Right ventricle myocardium inferior (tissue), 1 donor: ENCODE measurements at places on chromosomes 3 and 15.

- DNase-seq = no peak
These were observed 41.9 kb upstream of the THBS1 start for GRCh38 chr15:39538936-39539335.

DNA sequence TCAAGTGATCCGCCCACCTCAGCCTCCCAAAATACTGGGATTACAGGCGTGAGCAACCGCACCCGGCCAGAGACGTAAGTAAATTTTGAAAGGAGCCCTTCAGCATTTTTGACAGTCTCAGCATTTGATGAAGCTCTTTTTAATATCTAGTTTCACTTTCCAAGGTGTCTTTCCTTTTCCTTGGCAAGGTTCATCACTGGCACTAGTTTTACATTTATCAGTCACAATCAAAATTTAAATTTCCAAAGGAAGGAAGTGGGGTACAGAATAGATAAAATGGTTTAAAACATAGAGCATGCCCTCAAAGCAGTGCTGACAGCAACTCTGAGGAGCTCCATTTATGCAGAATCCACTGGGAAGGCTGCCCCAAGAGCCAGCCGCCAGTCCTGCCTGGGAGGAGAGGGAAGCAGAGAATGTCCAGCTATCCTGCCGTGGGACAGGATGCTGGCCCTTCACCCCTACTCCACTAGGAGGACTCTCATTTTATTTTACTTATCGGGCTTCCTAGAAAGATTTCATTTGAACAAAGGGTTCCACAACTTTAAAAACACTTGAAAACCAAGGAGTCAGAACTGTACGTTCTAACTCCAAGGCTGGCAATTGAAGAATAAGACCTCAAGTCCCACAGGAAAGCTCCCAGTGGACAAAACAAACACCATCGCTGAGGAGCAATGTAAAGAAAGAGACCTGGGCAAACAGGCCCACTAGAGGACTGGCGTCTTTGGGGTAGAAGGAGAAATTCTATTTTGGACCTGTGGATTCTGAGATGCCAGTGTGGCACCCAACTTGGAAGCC is 9.9 kb downstream of the SFMBT1 start:
- DNase-seq = no peak

DNA sequence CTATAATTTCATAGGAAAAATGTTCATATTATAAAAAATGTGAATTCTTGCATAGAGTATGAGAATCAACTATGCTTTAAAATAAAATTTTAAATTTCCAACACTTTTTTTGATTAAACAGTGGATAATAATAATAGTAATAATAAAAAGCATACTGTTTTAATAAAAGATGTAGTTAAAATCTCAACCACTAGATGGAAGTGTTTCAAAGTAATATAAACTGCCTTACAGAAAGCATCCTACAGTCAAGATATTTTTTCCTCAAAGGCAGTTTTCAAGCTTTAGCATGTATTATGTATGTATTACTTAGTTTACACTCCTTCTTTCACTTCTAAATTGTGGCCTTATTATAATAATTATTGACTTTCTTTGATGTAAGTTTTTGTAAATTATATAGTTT is 217.5 kb downstream of the CHL1 start:
- no peak for DNase-seq

DNA sequence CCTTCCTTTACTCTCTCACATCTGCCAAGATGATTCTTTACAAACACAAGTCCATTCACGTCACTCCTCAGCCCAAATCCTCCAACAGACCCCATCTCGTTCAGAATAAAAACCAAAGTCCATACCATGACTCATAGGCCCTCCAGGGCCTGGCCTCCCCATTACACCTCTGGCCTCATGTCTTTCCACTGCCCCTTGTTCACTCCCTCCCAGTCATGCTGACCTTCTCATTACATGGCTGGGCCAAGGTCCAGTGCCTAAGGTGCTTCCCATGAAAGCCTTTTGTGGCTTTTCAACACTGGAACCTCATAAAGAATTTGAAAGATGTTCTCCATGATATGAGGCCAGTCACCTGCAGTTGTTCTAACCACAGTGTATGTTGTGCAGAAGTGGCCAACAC is 44.5 kb downstream of the NEK10 start:
- DNase-seq = no peak

DNA sequence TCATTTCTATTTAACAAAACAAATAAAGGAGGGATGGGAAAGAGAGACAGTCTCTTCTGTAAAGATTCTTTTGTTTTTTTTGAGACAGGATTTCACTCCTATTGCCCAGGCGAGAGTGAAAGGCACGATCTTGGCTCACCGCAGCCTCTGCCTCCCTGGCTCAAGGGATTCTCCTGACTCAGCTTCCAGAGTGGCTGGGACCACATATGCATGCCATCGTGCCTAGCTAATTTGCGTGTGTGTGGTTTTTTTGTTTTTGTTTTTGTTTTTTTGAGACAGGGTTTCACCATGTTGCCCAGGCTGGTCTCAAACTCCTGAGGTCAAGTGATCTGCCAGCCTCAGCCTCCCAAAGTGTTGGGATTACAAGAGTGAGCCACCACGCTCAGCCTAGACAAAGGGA is 23.3 kb downstream of the STAG1 start:
- no peak for DNase-seq

DNA sequence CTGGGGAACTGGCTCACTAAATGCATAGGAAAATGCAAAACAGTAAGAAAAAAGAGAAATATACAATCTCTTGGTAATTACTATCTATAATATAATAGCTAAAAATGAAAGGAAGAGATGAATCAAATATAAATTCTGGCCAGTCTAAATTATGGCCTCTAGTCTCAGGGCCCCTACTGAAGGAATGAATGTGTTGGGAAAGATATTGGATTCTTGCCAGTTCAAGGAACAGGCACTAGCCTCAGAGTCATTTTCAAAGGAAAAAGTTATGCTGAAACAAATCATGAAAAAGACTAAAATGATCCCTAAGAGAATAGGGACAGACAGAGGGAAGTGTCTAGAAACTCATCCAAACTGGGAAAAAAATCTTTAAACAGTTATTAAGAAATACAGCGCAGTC is 62.4 kb downstream of the C3orf80 start:
- no peak for DNase-seq

- no peak for DNase-seq
These were observed 34.4 kb downstream of the B3GNT5 start for GRCh38 chr3:183287301-183287971.

DNA sequence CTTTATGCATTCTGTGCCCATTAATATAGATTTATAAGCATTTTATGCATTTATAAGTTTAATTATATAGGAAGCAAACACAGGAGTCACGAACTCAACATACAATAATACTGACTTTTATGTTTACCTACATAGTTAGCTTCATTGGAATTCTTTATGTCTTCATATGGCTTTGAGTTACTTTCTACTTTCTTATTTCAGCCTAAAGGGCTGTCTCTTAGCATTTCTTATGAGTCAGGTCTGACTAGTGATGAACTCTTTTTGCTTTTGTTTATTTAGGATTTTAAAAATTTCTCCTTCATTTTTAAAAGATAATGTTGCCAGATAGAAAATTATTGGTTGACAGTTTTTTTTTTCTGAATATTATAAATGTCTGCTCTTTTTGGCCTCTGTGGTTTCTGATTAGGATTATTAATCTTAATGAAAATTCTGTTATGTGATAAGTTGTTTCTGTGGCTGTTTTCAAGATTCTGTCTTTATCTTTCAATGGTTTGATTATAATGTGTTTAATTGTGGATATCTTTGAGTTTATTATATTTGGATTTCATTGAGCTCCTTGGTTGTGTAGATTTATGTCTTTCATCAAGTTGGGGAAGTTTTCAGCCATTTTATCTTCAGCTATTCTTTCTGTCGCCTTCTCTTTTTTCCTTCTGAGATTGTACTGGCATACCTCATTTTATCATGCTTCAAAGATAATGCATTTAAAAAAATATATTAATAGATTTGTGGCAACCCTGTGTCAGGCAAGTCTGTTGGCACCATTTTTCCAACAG is 54.3 kb downstream of the ATP2C1 start:
- DNase-seq = no peak

GRCh38 chr15:27776501-27776900 is 322.6 kb downstream of the OCA2 start:
- DNase-seq = no peak

GRCh38 chr3:143366672-143367071 is 247.1 kb downstream of the CHST2 start:
- DNase-seq = no peak

GRCh38 chr15:73362900-73363299 is 5.9 kb downstream of the HCN4 start:
- no peak for DNase-seq

- no peak for DNase-seq
These were observed 196.1 kb downstream of the RYR3 start for GRCh38 chr15:33506781-33507296.

GRCh38 chr3:108899530-108899929 is 54.1 kb downstream of the GUCA1C start:
- DNase-seq = no peak

DNA sequence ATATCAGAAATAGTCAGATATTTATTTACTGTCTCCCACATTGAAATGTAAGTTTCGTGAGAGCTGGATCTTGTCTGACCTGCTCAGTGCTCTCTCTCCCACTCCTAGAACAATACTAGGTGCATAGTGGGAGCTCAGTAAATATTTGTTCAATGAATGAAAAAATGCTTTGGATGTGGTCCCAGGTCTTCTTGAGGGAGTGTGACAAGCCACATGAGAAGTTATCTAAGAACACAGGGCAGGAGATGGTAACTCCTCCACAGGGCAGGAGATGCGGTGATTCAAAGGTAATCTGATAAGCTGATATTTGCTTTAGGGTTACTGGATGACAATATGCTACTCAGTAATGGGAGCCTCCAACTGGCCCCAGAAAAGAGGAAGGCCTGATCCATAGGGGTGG is 25.8 kb upstream of the PLA2G4E start:
- no peak for DNase-seq

DNA sequence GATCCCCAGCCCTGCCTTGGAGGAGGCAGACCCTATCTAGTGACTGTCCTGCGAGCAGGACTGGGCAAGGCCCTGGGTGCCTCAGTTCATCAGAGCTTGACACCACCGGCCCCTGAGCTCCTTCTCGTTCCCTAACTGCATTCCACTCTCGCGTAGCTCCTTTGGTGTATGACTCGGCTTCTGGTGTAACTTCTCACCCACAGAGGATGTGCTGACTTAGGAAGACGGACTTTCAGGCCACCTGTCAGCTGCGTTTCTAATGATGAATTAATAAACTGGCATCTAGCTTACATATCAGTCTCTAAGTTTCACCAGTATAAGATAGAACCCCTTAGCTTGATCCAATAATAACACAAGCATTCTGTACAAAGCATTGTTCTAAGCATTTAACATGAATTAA is 17.5 kb downstream of the ABCF3 start:
- DNase-seq = no peak

DNA sequence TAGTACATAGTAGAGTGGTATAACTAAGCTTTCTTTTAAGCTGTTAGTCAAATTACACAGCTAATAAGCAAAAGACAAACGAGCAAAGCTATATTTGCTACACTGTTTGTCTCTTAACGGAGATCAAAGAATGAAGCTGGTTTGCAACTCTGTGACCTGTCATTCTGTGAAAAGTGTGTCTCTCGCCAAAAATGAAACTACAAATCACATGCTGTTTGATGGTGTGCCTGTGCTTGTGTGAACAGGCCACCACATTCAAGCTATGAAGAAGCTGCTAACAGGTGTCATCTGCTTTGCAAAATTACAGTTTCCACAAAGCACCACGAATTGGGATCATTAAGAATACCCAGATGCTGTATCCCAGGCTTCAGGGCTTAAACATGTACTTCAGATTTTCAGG is 667.8 kb upstream of the NAALADL2 start:
- DNase-seq = no peak

DNA sequence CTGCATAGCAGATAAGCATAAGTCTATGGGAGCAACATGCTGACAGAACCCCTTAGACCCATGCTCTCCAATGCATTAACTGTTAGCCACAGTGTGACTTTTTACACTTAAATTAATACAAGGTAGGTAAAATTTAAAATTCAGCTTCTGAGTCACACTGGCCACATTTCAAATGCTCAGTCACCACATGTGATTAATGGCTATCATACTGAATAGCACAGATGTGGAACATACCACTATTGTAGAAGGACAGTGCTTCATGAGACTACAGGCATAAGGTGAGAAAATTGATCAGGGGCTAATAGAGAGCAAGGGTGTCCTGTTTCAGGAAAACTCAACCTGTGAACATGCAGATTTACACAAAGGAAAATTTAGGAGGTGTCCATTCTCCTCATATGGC is 357.0 kb upstream of the SEMA6D start:
- no peak for DNase-seq

- DNase-seq = no peak
These were observed 1.7 kb downstream of the BFSP2 start for GRCh38 chr3:133401374-133402135.

DNA sequence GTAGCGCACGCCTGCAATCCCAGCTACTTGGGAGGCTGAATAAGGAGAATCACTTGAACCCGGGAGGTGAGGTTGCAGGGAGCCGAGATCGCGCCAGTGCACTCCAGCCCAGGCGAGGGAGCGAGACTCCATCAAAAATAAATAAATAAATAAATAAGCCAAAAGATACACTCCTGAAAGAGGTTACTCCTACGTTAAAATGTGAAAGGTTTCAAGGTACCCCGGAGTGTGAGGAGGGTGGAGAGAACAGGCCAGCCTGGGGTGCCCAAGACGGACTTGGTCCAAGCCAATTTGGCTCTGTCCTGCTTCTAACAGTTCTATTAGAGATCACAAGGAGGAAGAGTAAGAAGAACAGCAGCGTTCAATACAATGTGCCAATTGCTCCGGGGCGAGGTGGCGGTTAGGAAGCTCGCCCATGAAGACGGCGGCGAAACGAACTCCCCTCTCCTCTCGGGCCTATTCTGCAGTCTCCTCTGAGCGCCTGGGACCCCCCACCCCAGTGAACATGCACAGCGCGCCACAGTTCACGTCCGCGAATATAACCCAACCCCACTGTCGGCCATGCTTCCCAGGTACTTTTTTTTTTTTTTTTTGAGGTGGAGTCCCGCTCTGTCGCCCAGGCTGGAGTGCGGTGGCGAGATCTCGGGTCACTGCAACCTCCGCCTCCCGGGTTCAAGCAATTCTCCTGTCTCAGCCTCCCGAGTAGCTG is 942 bp downstream of the ELP6 start:
- no peak for DNase-seq

- DNase-seq = no peak
These were observed 175.9 kb downstream of the VGLL3 start for GRCh38 chr3:86814918-86815655.

DNA sequence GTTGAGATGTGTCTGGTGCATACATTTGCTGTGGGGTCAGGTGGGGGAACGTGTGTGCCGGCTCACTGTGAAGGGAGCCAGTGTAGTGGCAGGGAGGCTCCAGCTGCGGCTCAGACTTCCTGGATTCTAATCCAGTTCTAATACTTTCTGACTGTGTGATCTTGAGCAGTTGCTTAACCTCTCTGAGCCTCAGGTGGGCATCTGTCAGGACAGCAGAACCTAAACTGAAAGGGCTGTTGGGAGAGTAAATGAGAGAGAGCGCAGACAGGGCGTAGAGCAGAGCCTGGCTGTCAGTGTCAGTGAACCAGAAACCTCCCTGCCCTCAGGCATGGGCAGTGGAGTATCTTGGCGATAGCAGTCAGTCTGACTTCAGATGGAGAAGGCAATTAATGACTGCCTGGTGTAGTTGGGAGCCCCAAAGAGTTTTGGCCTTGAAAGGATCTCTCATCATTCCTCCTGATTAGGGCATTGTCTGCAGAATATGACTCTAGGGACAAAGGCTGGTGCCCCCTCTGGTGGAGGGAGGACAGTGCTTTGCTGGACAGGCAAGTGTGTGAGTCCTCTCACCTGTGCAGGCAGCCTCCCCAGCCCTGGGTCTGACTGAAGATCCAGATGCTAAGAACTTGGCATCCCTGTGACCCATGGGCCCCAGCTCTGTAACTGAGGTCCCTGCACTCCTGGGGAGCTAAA is 9.6 kb downstream of the KBTBD13 start:
- no peak for DNase-seq
